A549 (cell line): ENCODE measurements at places on chromosomes 1 and 21.

DNA sequence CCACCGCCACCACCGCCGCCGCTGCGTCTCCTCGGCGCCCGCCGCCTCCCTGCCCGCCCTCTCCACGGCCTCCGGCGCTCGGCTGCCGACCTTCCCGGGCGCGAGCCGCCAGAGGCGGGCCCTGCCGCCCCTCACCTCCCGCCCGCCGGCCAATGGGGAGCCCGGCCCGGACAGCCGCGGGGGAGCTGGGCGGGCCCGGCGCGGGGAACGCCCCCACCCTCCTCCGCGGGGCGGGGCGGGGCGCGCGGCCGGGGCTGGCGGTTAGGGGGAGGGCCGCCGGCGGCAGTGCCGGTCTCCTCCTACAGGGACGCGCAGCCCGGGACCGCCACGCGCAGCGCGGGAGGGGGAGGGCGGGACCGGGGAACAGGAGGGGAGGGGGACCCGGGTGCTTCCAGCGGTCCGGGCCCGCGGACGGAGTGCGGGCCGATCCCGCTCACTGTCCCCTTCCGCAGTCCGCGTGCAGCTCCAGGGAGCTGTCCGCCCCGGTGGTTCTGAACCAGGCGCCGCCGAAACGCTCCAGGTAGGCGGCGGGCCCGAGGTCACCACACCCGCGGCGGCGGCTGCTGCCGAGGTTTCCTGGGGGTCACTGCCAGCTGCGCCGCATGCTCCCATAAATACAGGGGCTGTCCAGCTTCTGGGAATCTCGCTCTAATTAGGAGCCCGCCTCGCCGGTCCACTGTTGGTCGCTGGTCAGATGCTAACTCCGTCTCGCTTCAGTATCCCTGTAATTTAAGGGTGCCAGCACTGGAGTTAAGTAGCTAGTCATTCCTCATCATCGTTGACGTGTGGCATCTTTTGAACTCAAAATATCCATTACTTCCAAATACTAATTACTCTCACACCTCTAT, at the start of gene PGBD5:
TSS of gene PGBD5 (minus strand) at position 87 of the 848 bp plus-strand sequence. CDS start 404 bp downstream, outside the sequence.
- DNase-seq = peak; percentile 64

- no peak for DNase-seq
Measured at GRCh38 chr1:113488576-113489177, 98.4 kb downstream of the MAGI3 start.

GRCh38 chr1:178344513-178345091, 152.2 kb downstream of the CLEC20A start:
- DNase-seq = peak; percentile 17

GRCh38 chr1:28163496-28164161, 12.9 kb downstream of the PTAFR start:
- DNase-seq = no peak

GRCh38 chr1:147579532-147579931, 38.2 kb downstream of the BCL9 start:
- DNase-seq = peak; percentile 16

GRCh38 chr21:38266732-38267131, 9.9 kb downstream of the KCNJ15 start:
- DNase-seq = no peak

DNA sequence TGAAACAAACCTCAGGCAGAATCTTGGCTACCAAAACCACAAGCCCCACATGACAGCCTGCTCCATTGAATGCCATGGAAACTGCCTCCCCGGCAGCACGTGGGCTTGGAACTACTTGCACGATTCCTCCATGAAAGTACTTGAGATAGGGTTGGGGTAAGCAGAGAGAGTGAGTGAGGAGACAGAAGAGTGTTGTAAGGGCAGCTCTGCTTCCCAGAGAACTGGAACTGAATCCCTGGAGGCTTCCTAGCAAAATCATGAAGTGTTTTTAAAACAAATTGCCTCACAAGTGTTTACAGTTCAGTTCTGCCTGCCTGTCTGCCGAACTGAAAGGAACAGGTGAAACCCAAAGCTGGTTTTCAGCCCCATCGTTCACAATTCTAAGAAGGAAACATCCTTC, 35.3 kb upstream of the DNASE2B start:
- no peak for DNase-seq
